ENCODE measurements at places on chromosomes 6 and 20.

DNA sequence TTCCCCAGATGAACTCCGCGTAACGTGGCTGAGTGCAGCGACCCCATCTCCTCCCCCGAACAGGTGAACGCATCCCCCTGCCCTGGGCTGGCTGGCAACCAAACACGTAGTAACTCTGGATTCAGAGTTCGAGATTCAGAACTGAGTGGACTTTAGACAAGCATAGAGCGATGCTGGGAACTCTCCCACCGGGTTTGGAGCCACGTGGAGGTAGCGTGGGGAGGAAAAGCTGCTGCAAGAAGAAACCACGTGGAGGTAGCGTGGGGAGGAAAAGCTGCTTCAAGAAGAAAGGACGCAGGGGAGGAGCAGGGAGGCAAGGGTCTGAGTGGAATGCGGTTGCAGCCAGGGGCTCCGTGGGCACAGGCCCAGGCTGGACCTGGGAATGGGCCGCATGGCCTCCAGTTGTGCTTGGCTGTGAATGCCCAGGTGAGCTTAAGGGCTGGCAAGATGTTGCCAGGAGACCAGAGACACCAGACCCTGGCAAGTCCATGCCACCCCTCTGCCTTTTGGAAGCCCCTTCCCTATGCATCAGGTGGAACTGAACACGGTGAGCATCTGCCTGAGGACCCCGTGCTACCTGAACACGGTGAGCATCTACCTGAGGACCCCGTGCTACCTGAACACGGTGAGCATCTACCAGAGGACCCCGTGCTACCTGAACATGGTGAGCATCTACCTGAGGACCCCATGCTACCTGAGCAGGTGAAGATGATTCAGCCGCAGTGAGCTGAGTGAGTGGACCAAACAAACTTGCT, 118.0 kb upstream of the FRMD1 start:
- no peak for DNase-seq

GRCh38 chr6:109397020-109397419, 14.8 kb upstream of the CD164 start:
- DNase-seq, result no peak

- no peak for DNase-seq
These were observed 1.2 kb upstream of the ACAT2 start for GRCh38 chr6:159760602-159761057.

DNA sequence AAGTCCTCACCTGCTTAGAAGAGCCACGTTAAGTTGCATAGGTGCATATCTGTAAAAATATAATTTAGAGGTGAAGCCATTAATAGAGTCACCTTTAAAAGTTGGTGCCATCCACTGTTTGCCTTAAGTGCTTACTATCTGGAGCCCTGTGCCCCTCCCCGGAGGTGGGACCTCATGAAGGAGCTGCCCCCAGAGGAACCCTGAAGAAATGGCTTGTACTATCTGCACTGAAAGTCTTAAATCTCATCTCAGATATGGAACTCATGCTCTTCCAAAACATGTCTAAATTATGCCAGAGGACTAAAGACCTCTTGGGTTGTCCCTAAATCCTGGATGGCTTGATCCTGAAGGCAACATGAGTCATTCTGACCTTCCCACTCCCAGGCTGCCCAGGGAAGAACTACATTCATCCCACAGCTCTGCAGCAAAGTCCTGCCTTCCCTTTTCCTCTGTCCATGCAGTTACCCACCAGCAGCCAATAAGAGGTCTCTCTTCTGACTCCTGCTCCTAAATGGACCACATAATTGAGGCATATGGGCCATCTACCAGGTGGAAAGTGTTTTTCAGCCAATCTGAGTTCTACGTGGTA, 85.3 kb downstream of the ASXL1 start:
- no peak for DNase-seq

- no peak for DNase-seq
These were observed 20.3 kb downstream of the ANKS1A start for GRCh38 chr6:34909320-34909883.

GRCh38 chr6:4020822-4021132, 58.2 kb downstream of the FAM217A start:
- DNase-seq, result no peak

- no peak for DNase-seq
These were observed 86.6 kb upstream of the PAX1 start for GRCh38 chr20:21618759-21619416.

DNA sequence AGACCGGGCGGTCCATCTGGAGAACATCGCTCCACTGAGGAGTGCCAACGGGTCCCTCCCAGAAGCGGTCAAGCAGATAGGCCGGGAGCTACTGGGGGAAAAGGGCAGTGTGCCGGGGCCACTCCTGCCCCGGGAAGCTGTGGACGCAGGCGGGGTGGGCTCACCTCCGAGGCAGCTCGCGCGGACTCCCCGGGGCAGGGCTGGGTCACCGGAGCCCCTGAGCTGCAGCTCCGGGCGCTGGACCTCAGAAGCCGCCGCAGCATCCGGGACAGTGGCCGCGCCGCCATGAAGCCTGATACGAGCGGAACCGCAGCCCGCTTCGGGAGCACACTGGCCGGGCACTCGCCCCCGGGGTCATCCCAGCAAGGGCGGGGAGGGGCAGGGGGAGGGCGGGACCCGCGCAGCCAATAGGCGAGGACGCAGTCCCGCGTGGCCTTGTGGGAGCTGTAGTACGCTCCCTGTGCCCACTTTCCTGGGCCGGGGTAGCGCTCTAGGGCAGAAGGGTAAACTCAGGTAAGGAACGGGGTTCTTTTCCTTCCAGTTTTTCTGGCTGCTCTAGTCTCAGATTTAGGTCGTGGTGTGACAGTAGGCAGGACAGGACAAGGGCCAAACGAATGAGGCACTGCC, at the start of gene MOCS1:
TSS of gene MOCS1 (minus strand) at position 332 of the 627 bp plus-strand sequence. CDS start at position 287, 45 bp downstream.
- peak; percentile 49 for DNase-seq

DNA sequence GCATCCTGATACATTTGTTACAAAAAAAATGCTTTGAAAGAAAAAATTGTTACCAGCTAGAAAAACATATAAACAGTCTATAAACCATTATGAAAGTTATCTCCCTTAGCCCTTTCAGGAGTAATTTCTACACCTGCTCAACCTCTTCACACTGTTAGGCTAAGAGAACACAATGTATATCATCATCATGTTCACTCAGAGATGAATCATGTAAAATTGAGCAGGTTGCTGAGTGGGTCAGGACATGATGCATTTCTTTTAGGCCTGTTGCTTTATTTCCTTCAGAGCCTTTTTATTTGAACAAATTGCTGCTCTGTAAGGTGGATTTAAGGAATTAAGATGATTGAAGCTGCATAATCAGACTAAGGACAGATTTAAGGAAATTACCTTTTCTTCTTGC, 531.3 kb upstream of the MAN1A1 start:
- no peak for DNase-seq

- no peak for DNase-seq
These were observed 53.6 kb upstream of the FYN start for GRCh38 chr6:111926731-111927302.

GRCh38 chr6:158903801-158904200, 84.6 kb upstream of the EZR start:
- DNase-seq, result no peak

GRCh38 chr20:19435316-19435715, 222.9 kb downstream of the SLC24A3 start:
- no peak for DNase-seq

DNA sequence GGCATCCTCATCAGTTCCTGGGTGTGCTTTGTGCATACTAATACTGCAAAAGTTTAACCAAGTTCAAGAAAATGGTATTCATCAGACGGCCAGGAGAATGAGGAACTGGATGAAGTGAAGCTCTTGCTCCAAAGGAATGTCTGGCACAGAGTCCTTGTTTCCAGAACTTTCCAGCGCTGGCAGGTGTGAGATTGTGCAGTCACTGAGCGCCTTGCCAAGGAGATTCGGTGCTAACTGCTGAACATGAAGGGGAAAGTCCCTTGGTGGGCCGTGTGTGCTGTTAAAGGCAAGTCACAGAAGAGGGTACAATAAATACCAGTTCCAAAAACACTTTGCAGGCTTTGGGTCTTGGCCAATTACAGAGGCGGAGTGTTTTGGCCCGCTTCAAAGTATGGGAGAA, 262.3 kb upstream of the SOX4 start:
- no peak for DNase-seq

DNA sequence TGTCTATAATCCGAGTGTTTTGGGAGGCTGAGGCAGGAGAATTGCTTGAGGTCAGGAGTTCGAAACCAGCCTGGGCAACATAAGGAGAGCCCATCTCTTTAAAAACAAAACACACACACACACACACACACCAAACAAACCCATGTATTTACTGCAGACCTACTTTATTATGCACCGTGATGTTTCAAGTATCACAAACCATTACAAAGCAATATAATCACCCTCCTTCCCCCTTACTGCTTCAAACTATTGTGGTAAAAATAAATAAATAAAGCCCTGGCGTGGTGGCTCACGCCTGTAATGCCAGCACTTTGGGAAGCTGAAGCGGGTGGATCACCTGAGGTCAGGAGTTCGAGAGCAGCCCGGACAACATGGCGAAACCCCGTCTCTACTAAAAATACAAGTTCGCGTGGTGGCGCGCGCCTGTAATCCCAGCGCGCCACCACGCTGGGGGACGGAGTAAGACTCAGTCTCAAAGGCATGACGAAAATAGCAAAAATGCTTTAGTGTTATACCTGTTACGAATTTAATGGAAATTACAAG, 1.5 kb downstream of the TBCC start:
- DNase-seq, result no peak
